ENCODE measurements at places on chromosomes 2 and 18. TPM values are rescaled to one million over a fixed set of nuclear protein-coding genes. Genes with fewer than 3 reads are reported as not detected.

DNA sequence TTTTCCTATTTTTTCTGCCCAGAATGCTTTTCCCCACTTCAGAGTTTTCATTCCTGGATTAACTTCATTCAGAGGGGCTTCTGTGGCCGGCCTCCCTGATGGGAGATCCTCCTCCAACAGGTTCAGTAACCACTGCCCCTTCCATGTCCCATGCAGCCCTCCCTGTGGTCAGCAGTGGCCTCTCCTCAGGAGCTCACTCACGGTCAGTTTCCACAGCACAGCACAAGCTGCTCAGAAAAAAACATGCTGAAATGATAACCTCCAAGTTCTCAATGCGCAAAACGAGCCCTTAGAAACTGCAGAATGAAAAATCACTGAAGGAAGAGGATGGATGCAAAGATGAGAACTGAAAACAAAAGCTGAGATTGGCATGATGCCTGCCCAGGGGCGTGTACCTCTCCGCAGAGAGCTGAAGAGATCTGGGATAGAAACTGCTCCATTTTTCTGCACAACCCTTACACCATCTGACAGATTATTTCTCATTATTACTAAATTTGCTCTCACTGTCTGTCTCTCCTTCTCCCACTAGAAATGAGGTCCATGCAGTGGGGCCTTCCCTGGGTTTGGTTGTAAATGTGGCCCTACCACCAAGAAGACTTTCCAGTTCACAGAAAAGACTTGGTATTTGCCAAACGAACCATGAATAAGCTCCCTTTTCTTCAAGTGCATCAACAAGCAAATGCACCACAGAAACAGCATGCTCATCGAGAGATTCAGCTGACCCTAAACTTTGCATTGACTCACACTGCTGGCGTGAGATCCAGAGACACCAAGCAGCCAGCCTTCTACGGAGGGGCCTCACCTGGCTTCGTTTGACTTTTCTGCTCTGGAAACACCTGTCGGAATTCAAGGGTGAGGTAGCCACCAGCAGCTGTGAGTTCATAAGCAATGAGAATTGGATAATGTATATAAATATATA, 51.5 kb downstream of the TMEM18 start:
- DNase-seq: no peak

DNA sequence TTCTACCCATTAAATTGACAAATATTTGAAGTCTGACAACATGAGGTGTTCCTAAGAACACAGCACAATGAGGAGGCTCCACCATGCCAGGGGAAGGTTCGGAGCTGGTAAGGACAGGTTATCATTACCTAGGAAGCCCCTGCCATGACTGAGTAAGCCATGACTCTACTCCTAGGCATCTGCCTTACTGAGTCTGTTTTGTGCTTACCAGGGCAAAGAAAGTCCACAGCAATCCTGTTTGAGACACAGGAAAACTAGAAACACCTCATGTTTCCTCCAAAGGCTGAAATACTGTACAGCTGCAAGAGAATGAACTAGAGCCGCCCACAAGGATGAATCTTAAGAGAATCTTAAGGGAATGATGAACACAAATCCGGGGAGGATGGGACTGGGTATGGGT, 11.6 kb downstream of the TGFBRAP1 start:
- DNase-seq: no peak

GRB14 gene
- total RNA-seq: 0.91 TPM

DNA sequence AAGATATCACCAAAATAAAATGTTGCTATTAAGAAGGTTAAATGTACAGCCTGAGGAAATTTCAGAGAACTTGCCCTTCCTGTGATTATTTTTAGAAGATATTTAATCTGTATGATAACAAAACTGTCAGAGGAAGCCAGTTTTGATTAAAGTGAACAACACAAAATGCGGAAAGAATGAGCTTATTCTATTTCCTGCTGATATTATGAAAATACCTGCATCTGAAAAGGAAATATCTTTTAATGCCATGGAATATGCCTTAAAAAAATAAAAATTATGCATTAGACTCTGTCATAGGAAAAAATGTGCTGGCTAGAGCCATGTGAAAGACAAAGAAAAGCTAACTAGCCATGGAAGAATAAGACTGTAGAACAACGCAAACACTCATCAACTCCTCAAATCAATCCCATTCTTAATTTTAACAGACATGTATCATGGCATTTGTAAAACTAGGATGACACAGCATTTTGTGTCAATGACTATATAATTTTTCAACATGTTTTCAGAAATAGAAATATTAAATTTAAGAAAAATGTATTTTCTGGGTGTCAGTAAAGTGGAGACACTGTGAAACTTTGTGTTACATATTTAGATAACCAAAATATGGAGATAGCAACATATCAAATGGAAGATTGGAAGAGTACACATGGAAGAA, 1768.2 kb downstream of the SUCLG1 start:
- no peak for DNase-seq

MLPH gene
- total RNA-seq: not detected

GRCh38 chr2:240172071-240172895, 31.8 kb upstream of the OTOS start:
- no peak for DNase-seq

RUFY4 gene
- total RNA-seq: not detected

DNA sequence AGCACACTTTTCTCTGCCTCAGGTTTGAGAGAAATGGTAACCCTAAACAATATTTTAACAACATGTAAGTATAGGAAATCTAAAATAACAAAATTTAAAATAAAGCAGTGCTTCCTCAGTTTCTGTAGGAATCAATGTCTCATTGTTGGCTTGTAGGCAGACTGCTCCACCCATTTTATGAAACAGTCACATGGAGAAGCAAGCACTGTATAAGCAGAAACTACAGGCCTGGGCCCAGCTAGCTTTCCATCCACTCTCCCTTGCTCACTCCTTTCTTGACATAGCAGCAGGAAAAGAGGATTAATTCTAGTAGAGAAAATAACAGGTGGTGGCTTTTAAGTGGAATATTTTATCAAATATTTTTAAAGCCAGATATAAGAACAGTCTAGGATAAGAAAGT, 97.2 kb downstream of the PLEKHM3 start:
- no peak for DNase-seq

DNA sequence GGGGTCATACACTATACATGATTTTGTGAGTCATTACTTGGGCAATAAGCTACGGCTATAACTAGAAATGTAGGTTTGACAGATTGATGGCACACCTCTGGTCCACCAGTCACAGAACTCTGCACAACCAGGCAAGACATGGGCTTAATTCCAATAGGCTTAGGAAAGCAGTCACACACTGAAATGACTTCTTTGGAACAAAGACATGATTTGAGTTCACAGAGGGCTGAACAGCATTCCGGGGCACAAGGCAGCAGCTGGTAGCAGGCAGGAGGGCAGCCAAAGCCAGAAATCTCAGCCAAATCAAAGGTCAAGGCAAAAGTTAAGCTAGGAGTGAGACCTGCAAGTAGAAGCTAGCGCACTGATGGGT, 27.4 kb downstream of the FABP1 start:
- DNase-seq: no peak

DNA sequence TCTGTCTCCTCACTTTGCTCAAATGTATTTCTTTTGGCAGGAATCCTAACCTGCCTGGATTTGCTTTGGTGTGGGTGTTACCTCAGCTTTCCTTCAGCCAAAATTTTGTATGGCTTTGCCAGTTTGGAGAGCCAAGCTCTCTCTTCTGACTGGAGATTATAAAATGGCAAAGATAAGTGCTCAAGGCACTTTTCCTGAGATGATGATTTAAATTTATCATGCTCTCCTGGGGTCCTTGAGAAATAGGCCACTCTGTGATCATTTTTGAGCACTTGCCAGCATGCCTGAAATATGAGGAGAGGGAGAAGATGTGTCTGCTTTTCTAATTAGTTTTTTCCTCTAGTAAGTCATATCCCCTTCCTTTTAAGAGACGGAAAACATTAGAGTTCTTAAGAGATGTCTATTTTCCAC, 683.0 kb downstream of the SLC4A3 start:
- no peak for DNase-seq

GRCh38 chr2:239774142-239774462, 251.0 kb downstream of the NDUFA10 start:
- no peak for DNase-seq

GRCh38 chr2:97688062-97688827, 18.7 kb downstream of the C2orf92 start:
- no peak for DNase-seq

PID1 gene
- 0.82 TPM for total RNA-seq

- DNase-seq: no peak
These were observed 216.9 kb downstream of the SRBD1 start for GRCh38 chr2:45394216-45394615.

DNA sequence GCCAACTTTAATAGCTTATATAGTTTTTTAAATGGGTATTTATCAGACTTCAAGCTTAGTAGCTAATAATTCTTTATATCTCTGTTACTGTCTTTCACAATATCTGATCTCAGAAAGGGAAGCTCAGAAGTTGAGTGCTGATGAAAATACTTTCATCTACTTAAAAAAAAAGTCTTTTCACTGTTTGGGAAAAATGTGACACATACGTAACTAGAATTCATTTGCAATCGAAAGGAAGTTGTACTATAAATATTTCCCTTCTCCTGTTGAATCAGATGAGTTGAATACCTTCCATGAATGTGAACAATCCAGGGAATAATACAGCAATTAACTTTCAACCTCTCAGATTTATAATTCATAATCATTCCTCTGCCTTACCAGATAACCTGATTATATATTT, 811 bp upstream of the SCG2 start:
- no peak for DNase-seq

- DNase-seq: no peak
These were observed 39.5 kb downstream of the NIFK start for GRCh38 chr2:121697108-121697631.

DNA sequence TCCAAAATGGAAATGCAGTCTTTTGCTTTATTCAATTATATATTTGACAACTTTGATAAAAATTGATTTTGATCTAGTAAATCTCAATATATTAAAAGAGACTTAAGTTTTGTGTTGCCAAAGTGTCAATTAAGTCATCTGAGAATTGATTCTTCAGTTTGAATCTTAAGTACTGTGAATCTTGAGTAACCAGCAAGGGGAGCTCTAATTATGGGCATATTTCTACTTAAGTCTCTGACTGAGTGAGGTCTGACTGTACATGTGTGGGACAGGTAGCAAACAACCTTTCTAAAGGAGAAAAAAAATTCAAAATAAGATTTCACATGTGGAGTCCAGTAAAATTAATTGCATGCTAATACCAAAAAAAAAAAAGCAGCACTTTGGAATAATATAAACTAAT, 503.7 kb upstream of the SLC8A1 start:
- no peak for DNase-seq

DNA sequence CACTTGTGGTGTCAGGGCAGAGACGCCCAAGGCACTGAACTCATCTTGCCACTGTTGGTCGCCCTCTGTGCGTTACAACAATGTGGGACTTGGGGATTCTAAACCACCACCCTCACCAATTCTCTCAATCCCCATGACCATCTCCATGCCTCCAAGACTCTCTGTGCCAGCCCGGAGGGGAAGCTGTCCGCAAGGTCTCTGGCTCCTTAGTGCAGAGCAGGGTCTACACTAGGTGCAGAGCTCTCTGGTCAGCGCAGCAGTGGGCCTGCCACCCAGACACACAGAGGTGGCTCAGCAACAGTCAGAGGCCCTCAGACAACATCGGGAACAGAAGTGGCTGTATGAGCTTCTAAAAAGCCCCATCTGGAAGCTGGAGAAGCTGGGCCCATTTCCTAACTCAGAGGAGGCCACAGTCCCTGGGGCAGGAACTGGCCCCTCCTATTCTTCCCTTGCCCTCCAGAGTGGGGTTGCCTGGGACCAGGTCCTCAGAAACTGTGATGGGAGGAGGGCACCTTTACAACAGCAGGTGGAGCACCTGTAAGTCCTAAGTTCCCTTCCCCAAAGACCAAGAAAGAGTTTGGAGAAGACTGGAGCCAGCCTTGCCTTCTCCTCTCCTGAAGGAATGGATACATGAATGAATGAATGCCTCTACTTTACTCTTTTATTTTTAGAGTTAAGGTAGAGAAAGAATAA, 37.7 kb downstream of the SERTAD2 start:
- DNase-seq: no peak

Data from T-helper 17 cell (primary cell).